ENCODE measurements at places on chromosomes 3 and 15.

GRCh38 chr15:76155731-76156130, 95.9 kb downstream of the TMEM266 start:
- no peak for DNase-seq

GRCh38 chr3:188906236-188906635, 265.5 kb upstream of the TPRG1 start:
- DNase-seq, result no peak

GRCh38 chr3:74518610-74519009, 95.8 kb downstream of the CNTN3 start:
- no peak for DNase-seq

DNA sequence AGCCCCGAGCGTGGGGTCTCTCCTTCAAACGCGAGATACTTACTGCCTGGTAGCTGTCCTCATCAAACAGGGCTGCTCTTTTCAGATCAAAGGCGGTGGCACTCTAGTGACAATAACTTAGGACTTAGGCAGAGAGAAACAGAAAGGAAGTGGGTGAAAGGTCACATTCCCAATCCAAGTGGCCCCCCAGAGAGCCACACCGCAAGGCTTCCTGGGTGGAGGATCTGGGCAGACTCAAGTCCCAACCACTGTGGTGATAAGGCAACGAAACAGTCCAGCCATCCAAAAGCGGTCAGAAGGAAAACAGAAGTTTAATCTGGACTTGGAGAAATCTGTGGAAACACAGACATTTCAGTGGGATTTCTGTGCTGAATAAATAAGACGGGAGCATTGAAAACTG, 227.2 kb downstream of the ADAMTS17 start:
- no peak for DNase-seq

DNA sequence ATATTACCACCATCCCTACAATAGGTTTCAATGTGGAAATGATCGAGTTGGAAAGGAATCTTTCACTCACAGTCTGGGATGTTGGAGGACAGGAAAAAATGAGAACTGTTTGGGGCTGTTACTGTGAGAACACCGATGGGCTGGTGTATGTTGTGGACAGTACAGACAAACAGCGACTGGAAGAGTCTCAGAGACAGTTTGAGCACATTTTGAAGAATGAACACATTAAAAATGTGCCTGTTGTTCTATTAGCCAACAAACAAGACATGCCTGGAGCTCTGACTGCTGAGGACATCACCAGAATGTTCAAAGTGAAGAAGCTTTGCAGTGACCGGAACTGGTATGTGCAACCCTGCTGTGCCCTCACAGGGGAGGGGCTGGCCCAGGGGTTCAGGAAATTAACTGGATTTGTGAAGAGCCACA, 510 bp downstream of the ARL14 start:
- no peak for DNase-seq

- DNase-seq, result no peak
These were observed 51.1 kb downstream of the MEF2A start for GRCh38 chr15:99616773-99617342.
